B cell (primary cell): ENCODE measurements at places on chromosomes 6 and 20. TPM values are rescaled to one million over a fixed set of nuclear protein-coding genes. Genes with fewer than 3 reads are reported as not detected.

DNA sequence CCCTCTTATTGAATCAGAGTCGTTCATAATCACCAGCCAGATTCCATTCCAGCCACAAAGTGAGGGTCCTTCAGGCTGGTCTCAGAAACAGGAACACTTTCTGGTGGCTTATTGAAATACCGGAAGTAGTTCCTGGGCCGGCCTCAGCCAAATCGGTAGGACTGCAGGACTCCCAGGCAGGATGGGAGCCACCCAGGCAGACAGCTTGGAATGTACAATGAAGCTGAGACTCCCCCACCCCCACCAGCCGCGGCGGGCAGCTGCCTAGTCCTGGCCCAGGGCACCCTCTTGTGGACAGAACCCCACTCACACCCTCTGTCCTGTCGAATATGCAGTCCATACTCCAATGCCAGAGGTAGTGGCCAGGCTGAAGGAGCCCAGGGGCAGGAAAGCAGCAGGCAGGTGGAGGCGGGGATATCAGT, 43.8 kb downstream of the MDFI start:
- peak; percentile 81 for DNase-seq

DNA sequence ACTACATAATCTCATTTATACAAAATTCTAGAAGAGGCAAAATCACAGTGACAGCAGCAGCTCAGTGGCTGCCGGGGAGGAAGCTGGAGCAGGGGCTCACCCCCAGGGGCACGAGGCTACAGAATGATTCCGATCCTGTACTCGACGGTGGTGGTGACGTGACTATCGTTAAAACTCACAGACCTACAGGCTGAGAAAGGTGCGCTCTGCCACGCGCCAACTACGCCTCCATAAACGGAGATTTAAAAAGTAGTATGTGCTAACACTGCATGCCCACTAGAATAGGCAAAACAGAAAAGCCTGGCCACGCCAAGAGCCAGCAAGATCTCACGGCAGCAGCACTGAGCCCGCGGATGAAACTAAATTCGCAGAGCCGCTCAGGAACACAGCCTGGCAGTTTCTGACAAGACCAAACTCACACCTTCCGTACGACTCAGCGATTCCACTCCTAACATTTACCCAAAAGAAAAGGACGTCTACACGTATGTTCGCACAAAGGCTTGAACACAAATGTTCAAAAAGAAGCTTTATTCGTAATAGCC, 25.2 kb downstream of the TAF4 start:
- no peak for DNase-seq

XKR7 gene
- total RNA-seq, result 0.05 and 0.10 TPM in 2 replicates

GRCh38 chr6:127954082-127954481, 53.2 kb upstream of the THEMIS start:
- DNase-seq, result no peak

TMEM244 gene
- total RNA-seq, result not detected in 2 replicates

GPR63 gene
- total RNA-seq, result 0.10 and 0.12 TPM in 2 replicates

GRCh38 chr20:50750145-50750671, 18.8 kb downstream of the PARD6B start:
- DNase-seq, result no peak

- peak; percentile 33 for DNase-seq
These were observed 435.7 kb upstream of the FKBP1C start for GRCh38 chr6:62775427-62776022.

DNA sequence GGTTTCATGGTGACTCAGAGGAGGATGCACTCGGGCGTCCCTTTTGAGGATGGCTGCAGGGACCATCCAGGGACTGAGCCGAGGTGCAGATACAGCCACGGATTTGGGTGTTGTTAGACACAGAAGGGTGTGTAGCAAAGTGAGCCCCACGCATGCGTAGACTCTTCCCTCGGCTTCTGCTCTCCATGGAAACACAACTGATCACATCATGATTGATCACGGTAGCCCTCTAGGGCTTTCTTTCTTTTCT, 606 bp upstream of the ULBP1 start:
- no peak for DNase-seq

ACOT13 gene
- total RNA-seq, result 5.7 and 6.6 TPM in 2 replicates
